ENCODE measurements at places on chromosomes 2 and 18. TPM values are rescaled to one million over a fixed set of nuclear protein-coding genes. Genes with fewer than 3 reads are reported as not detected.

The CPO gene
- 0.38 TPM for total RNA-seq

The PARD3B gene
- total RNA-seq, result 9.3 TPM

The LOXL3 gene
- 0.86 TPM for total RNA-seq

The ERBB4 gene
- total RNA-seq, result 0.05 TPM

The SERPINB10 gene
- total RNA-seq, result not detected

The RAB31 gene
- 7.8 TPM for total RNA-seq

The KIAA2012 gene
- 0.30 TPM for total RNA-seq

The ITGB6 gene
- total RNA-seq, result 0.18 TPM

The EFEMP1 gene
- 3.1 TPM for total RNA-seq

The PROC gene
- 479 TPM for total RNA-seq
